ENCODE measurements at places on chromosomes 7 and 10. TPM values are rescaled to one million over a fixed set of nuclear protein-coding genes. Genes with fewer than 3 reads are reported as not detected.

The ZNF273 gene
- total RNA-seq = 15.4 TPM

The CCDC3 gene
- 56.8 TPM for total RNA-seq

The POLR2J2 gene
- total RNA-seq = 6.0 TPM

The DUS4L gene
- total RNA-seq = 30.8 TPM

Measured in umbilical cord (tissue), 2 donors.